ENCODE measurements at places on chromosomes 7 and 10.

DNA sequence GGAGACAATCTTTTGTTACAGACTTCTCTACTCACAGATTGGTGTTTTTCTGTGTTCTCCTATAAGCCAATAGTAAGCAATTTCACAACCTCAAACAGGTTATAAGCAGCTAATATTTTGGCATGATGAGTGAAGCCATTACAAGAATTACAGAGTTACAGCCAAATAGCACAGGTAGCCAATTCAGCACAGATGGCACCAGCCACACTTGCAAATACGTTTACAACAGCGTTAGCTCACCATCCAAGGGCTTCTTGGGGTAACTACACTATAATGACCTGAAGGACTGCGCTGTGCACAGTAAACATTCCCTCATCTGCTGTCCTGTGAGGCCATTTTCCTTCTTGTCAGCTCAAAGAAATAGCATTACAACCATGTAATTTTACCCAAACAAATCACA is 428.6 kb downstream of the TCERG1L start:
- DNase-seq, result no peak

GRCh38 chr7:146115851-146116520 is 615 bp upstream of the CNTNAP2 start:
- DNase-seq, result peak; percentile 68

- DNase-seq, result no peak
Measured at GRCh38 chr7:155945670-155946325, 133.5 kb upstream of the SHH start.

DNA sequence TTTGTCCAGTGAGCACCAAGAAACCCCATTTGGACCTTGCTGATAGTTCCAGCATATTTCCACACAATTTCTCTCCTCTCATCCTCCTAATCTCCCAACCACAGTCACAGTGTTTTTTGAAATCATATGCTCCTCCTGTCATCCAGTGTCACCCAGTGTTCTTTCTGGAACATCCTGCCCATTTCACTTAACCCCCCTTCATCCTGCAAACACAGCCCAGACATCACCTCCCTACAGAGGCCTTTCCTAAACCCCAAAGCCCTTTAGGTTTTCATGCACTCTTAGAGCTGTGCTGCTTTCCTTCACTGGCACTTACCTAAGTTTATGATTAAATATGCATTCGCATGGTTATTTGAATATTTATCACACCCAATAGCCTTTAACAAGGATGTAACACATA is 1158.0 kb upstream of the C7orf33 start:
- DNase-seq, result no peak

- DNase-seq, result no peak
Measured at GRCh38 chr7:130350945-130351790, 6.6 kb downstream of the CPA5 start.

- no peak for DNase-seq
Measured at GRCh38 chr7:106855540-106856132, 9.4 kb upstream of the PIK3CG start.

DNA sequence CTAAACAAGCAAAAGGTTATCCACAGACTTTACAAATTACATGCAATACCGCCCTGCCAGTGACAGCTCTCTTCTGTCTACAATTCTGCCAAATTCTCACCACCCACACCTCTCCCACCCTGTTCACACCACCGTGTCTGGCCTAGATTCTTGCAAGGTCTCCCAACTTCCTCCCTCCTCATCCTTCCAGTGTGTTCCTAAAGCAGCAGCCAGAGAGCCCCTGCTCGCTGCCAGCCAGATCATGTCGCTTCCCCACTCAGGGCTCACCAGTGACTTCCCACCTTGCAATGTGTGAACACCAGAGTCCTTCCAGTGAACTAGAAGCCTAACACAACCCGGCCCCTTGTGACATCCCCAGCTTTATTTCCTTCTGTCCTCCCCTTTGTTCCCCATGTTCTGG is 121.6 kb downstream of the HECW1 start:
- no peak for DNase-seq

DNA sequence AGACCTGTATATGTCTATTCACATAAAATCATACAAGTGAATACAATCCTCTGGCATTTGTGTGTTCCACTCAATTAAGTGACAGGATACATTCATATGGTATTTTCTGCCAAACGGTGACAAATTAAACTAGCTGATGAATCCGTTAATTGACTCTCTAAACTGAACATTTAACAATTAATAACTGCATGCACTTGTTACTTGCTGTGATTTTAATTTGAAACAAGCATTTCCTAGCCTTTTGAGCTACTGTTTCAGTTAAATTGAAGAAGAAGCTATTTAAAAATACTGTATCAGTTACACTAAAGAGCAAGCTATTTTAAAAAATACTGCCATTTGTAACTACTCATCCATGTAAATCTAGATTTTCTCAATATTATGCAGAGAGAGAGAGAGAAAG is 67.4 kb downstream of the HTR7 start:
- no peak for DNase-seq

DNA sequence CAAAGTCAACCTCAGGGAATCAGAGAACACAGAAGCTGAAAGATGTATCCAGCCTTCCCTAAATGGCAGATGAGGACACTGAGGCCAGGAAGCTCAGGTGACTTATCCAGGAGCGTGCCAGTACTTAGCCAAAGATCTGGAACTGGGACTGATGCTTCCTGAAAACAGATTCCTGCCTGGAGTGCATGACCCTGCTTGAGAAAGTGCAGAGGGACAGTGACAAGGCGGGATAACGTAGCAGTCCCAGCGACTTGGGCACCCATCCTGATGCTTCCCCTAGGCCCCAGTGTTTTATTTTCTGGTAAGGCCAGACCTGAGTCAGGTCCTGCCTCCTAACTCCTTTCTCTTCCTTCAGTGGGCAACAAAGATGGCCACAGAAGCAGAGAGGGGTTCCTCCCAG is 48.6 kb downstream of the KIAA1217 start:
- no peak for DNase-seq

- DNase-seq, result no peak
Measured at GRCh38 chr7:120091807-120092206, 181.2 kb upstream of the KCND2 start.
